ENCODE measurements at places on chromosomes 2 and 18.

DNA sequence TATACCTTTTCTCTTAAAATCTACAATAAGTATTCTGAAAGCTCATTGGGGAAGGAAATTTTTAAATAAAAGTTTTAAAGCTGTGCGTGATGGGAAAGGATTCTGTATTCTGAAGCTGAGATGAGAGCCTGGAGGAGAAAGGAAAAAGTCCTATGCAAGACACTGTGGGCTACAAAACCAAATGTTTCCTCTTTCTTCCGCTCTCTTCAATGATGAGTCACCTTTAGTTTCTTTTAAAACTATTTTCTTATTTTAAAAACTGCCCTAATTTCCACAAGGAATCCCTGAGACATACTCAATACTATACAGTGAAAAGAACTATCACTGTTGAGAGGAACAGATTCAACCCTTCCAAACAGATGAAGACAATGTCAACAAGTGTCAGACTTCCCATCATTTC is 87.4 kb downstream of the INO80D start:
- DNase-seq, result no peak

GRCh38 chr2:26438526-26438925 is 36.8 kb downstream of the DRC1 start:
- no peak for DNase-seq

DNA sequence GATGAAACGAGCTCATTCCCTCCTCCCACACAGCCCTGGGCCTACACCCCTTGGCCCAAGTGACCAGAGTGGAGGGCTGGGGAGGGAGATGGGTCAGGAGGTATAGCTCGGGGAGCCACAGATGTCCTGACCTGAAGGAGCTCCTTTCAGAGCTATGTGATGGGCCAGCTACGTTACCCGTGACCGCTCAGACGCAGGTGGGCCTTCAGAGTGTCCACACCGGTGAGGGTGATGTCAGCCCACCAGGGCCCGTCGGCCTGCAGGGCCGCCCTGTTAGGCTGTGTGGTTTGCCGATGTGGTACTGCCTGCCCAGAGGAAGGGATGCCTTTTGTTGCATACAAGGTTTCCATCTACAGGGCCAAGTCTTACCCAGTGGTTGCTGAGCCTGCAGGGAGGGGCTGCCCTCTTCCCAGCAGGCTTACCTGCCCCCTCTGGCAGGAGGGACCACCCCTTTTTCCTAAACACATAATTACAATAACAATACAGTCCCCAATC is 41.8 kb upstream of the FOSL2 start:
- DNase-seq, result no peak

GRCh38 chr2:9660154-9660553 is 29.4 kb upstream of the YWHAQ start:
- no peak for DNase-seq

GRCh38 chr2:239531456-239532241 is 130.8 kb upstream of the HDAC4 start:
- DNase-seq, result no peak

DNA sequence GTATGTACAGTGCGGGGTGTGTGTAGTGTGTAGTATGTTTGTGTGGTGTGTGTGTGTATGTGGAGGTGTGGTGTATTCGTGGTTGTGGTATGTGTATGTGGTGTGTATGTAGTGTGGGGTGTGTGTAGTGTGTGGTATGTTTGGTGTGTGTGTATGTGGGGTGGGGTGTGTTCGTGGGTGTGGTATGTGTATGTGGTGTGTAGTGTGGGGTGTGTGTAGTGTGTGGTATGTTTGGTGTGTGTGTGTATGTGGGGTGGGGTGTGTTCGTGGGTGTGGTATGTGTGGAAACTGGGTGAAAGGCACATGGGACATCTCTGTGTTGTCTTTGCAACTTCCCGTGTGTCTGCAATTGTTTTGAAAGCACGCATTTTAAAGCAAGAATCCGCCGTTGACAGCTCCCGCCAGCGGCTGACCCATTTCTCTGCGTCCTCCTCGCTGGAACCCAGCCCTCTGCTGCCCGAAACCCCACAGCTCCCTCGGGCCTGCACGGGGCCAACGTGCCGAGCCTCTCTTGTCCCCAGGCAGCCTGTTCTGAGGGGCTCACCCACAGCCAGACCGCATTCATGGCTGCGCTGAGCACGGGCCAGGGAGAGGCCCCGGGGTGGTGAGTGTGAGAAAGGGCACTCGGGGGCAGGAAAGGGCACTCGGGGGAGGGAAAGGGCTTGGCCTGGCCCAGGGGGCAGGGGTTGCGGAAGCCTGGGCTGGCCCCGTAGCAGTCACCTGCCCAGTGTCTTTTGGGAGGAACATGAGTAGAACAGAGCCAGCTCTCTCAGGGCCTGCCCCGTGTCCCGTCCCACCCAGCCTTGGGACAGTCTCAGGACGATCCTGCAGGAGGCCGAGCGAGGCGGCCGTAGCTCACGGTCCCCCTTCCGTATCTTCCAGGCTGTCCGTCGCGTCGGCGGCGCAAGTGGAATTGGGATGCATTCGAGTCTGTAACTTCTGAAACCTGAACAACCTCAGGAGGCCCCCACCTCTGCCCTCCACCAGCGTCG is 61.4 kb downstream of the TWIST2 start:
- DNase-seq, result no peak

DNA sequence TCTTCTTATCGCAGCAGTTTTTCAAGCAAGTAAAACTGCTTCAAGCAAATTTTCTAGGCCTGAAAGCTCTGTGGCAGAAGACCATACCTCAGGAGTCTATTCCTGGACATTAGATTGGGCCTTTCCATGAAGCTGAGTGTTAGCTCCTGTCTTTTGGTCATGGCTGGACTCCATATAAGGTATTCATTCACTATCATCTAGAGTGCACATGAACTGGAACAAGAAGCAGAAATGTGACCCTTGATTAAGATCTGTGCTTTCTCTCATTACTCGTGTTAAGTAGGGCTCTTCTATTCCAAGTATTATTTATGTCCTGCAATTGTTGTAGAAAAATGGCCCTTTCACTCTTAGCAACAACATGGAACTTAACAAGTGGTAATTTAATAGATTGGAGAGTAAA is 5.9 kb upstream of the GULP1 start:
- no peak for DNase-seq

- no peak for DNase-seq
These were observed 293.0 kb downstream of the KCNS3 start for GRCh38 chr2:18171191-18172139.

- no peak for DNase-seq
These were observed 85.4 kb downstream of the DPP4 start for GRCh38 chr2:161988589-161988988.

DNA sequence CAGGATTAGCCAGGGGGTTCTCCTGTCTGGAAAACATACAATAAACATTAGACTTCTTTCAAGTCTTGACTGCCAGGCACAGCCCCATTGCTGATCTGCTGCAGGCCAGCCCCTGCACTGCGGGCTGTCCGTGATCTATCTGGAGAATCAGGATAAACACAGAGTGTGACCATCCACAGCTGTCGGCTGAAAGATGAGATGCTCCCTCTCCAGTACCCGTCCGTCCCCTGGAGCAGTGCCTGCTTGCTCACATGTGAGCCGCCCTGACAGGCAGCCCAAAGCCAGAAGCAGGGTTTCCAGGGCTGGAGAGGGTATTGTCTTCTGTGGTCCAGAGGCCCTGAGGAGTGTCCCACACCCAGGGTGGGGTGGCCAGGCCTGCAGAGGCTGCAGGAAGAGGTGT is 46.1 kb upstream of the FOSL2 start:
- no peak for DNase-seq

DNA sequence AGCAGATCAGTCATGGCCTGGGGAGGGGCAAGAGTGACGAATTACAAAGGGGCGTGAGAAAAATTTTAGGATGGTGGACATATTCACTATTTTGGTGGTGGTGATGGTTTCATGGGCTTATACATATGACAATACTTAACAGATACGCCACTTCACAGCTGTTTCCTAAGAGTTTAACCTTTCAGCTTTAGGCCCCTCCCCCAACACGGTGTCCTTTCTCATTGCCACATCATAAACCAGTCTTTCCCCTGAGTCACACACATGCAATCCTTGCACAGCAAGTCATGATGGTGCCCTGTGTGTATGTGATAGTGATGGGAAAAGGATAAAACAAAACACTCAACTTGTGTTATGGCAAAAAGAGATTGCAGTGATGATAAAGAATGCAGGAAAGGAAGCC is 47.6 kb upstream of the IL1R1 start:
- DNase-seq, result peak; percentile 20

DNA sequence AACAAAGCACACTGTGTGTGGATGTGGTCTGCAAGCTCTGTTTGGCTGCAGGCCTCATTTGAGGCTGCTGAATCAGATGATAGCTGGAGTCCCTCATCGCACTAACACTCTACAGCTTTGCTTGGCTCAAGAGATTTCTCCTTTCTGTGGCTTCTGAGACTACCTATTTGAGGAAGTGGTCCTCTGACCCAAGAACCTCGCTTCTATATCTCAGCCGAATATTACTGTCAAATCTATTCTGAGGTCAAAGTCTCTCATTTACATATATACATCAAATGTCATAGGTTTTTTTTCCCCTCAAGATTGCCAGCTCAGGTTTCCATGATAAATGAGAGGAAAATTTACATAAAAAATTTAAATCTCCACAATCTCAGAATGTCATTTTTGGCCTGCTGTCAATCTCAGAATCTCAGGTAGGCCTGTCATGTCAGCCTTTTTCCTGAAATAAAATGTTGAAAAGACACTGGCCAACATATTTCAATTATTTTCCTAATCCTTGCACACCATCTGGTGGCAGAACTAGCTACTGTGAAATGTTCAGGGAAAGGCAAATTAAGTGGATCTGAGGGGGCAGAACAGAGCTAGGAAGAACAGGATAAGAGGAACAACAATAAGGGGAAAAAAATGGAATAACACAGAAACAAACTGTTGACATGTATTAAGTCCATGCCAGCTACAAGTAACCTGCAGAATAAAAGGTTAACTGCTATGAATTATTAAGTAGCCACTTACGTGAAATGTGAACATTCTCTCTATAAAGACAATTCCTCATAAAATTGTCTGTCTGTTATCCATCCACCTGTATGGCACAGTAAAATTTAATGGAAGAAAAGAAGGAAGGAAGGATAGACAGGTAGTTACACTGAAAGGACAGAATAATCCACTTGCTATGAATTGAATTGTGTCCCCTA is 39.3 kb downstream of the AP1S3 start:
- DNase-seq, result no peak

DNA sequence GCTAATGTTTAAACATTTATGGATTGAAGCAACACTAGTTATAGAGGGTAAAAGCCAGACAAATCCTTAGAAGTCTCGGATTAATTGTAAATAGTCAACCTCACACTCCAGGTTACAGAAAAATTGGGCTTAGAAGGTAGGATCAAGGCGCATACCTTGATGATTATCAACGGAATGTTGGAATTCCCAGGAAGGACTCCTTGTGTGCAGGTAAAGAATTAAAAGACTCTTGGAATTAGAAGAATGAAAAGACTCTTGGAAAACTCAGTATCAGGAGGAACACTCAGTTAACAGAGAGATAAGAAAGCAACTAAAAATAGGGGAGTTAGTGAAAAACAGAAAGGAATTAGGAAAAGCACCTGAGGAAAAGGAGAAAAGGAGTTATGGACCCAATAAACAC is 29.3 kb upstream of the EPHA4 start:
- no peak for DNase-seq

DNA sequence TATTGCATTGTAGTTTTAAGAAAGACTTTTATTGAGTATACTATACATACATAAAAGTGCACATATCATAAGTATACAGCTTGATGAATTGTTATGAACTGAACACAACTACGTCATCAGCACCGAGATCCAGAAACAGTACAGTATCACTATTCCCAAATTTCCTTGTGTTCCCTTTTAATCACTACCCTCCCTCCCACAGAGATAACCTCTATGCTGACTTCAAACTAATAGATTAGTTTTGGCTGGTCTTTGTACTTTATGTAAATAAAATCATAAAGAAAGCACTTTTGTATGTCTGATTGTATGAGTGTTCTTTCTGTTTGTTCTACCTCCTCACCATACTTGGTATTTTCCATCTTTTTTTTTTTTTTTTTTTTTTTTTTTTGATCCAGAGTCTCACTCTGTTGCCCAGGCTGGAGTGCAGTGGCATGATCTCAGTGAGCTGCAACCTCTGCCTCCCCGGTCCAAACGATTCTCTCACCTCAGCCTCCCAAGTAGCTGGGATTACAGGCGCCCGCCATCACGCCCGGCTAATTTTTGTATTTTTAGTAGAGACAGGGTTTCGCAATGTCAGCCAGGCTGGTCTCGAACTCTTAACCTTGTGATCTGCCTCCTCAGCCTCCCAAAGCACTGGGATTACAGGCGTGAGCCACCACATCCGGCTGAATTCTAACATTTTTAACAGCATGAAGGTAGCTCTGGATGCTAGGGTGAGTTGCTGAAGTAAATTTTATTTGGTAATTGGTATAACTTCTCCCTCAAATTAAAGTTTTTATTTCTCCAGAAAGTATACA is 43.3 kb upstream of the RAB1A start:
- DNase-seq, result no peak

DNA sequence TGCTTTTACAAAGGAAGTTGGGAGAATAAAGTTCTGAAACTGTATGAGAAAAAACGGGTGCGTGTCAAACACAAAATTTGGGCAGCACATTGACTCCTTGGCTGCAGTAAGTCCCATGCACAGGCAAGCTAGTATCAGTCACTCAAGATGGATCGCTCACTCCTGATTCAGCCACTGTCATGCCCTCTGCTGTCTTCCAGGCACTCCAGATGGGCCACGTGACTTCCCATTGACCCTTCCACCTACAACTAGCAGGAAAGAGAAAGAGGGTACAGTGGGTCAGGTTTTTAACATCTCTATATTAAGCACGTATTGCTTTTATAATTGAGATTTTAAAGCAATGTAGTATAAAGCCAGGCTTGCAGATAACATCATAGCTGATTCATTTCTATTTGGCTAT is 8.6 kb downstream of the ARHGEF33 start:
- DNase-seq, result no peak

- DNase-seq, result no peak
These were observed 195.7 kb upstream of the TFPI start for GRCh38 chr2:187749804-187750431.

DNA sequence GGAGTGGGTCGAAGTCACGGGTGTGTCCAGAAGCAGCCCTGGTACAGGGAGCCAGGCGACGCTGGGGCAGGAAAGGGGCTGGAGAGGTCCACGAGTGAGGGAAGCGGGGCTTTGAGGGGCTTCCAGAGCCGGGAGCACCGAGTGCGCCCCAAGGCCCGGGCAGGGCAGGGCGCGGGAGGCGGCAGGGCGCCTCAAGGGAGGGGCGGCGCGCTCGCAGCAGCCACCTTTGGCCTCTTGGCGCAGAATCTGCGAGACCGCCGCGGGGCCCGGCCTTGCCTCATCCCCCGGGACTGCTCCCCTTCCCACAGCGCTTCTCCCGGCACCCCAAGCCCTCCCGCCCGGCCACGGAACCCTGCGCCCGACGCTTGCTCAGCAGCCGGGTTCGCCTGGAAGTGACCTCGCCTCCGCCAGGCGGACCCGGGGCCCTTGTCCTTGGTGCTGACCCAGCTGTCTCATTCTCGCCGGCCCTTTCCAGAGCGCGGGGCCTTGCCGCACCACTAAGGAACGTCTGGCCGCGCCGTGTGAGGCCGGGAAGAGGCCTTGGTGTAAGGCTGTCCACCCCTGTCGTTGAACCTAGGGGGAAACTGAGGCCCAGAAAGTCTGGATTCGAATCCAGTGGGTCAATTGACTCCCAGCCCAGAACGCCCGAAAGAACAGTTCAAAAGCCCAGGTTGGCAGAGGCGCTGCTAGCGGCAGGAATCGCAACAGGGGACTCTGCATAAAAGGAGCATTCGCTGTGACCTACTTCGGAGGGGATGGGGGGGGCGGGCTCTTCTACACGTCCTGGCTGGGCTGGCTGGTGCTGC is 584 bp upstream of the DNER start:
- peak; percentile 18 for DNase-seq
